ENCODE measurements at places on chromosomes 4 and X. TPM values are rescaled to one million over a fixed set of nuclear protein-coding genes. Genes with fewer than 3 reads are reported as not detected.

Gene ATP1B4
- total RNA-seq = not detected

Gene VCX
- total RNA-seq = 1.1 TPM

Gene GUCY1B1
- 2.2 TPM for total RNA-seq

DNA sequence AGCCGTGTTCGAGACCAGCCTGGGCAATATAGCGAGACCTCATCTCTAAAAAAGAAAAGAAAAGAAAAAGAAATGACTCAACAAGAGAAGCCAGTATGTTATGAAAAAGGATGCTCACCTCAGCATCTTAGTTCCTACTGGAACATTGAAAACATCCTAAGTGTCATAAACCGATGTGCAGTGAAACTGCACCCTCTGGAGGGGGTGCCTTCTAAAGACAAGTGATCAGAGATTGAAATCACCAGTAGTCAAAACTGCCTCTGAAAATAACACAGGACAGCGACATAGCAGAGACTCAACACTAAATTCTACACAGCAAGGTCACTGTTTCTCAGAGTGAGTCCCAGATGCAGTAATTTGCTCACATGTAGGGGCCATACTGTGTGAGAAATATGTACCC, 28.0 kb upstream of the ATP6AP2 start:
- no peak for DNase-seq

DNA sequence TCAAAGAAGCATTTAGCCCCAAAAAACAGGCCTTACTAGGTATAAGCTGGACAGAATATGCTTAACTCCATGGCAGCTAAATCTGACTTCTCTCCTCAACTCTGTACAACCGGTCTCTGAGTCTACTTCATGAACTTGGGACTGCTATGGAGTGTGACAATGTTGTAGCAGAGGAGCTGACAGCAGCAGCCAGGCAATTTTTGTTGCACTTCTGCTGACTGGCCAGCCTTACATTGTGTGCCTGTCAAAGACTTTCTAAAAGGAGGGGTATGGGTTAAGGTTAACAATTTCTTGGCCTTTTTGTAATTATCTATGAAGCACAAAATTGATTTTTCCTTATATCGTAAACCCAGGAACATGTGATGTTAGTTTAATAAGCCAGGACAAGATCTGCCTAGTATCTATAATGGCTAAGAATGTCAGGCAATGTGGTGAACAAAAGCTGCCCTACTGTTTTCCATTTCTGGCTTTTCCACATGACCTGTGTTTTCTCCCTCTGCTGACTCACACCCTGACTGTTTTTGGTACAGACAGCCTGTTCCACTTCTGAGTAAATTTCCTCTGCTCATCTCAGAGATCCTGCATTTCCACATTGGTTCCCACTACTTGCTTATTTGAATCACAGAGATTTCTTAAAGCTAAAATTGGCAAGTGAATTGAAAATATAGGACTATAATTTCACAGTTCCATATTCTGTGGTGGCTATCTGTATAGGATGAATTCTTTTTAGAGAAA, 9.3 kb downstream of the NOX1 start:
- DNase-seq = no peak

GRCh38 chr4:53960843-53961242, 103.6 kb downstream of the CHIC2 start:
- no peak for DNase-seq

DNA sequence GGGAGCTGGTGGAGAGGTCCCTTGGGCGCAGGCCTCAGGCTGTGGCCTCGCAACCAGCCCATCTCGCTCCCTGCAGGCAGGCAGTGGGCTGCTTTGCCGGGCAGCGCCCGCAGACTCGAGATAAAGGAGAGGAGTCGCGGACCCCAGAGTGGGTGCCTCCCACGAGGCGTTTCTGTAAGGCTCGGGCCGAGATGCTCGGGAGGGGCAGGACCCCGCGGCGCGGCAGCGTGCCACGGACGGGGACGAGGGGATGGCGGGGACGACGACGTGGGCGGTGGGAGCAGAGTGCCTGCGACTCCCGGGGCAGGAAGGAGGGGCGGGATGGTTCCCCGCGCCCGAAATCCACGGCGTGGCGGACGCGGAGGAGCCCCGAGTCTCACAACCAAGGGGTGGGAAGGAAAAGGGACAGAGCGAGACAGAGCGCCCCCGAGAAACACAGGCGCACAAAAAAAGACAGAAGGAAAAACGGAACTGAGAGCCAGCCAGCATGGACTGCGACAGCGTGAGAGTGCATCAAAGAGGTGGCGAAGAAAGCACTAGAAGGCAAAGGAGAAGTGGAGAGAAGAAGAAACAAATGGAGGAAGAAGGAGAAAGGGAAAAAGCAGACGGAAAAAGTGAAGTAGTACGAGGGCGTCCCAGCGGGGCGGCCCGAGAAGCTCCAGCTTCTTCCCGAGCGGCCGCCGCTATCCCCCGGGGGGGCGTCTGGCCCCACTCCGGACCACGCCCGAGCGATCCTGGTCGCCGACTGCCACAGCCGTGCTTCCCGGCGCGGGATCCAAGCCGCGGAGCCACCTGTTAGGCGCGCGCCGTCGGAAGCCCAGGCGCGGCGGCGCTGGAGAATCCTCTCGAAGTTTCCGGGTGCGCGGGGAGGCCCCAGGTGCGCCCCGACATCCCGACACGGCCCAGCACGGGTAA, 1.5 kb downstream of the BEND4 start:
- peak; percentile 27 for DNase-seq

- peak; percentile 70 for DNase-seq
Observed at GRCh38 chr4:73573794-73574528, 46.3 kb downstream of the RASSF6 start.

Data from glutamatergic neuron (in vitro differentiated cells).